CD4-positive, alpha-beta memory T cell (primary cell): ENCODE measurements at places on chromosomes 3 and 15. TPM values are rescaled to one million over a fixed set of nuclear protein-coding genes. Genes with fewer than 3 reads are reported as not detected.

Gene SKOR1
- 0.30 TPM for total RNA-seq

Gene IGDCC3
- not detected for total RNA-seq

Gene DALRD3
- total RNA-seq = 31.2 TPM

Gene FAM3D
- not detected for total RNA-seq

Gene ZNF280D
- total RNA-seq = 50.1 TPM

Gene ADAMTS9
- total RNA-seq = not detected

Gene DBR1
- 34.2 TPM for total RNA-seq

Gene SERINC4
- total RNA-seq = 0.25 TPM

Gene C3orf49
- total RNA-seq = not detected

Gene FAM107A
- total RNA-seq = not detected
